ENCODE measurements at places on chromosomes 3 and 15.
A peak's percentile ranks its signal among the peaks of the same experiment; 100 is the strongest.

DNA sequence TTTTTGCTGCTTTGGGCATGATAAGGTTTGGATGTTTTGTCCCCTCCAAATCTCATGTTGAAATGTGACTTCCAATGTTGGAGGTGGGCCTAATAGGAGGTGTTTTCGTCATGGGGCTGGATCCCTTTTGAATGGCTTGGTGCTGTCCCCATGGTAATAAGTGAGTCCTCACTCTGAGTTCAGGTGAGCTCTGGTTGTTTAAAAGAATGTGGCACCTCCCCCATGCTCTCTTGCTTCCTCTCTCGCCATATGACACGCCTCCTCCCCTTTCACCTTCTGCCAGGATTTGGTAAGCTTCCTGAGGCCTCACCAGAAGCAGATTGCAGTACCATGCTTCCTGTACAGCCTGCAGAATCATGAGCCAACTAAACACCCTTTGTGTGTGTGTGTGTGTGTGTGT, 255.5 kb downstream of the EPHB1 start:
- DNase-seq, result no peak

DNA sequence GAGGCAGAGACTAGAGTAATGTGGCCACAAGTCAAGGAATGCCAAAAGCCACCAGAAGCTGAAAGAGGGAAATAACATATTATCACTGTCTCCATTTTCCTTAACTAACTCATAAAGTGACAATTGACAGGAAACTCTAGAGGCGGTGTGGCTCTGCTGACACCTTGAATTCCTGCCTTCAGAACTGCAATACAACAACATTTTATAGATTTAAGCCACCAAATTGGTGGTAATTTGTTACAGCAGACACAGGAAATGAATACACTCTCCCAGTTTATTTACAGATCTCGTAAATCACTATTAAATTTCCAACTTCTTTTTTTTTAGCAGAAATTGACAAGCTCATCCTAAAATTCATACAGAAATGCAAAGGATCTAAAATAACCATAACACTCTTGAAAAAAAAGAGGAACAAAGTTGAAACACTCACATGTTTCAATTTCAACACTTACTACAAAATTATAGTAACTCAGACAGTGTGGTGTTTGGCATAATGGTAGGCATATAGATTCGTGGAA, 449.9 kb downstream of the OTOL1 start:
- no peak for DNase-seq

- no peak for DNase-seq
Observed at GRCh38 chr3:139676632-139677387, 962 bp downstream of the NMNAT3 start.

DNA sequence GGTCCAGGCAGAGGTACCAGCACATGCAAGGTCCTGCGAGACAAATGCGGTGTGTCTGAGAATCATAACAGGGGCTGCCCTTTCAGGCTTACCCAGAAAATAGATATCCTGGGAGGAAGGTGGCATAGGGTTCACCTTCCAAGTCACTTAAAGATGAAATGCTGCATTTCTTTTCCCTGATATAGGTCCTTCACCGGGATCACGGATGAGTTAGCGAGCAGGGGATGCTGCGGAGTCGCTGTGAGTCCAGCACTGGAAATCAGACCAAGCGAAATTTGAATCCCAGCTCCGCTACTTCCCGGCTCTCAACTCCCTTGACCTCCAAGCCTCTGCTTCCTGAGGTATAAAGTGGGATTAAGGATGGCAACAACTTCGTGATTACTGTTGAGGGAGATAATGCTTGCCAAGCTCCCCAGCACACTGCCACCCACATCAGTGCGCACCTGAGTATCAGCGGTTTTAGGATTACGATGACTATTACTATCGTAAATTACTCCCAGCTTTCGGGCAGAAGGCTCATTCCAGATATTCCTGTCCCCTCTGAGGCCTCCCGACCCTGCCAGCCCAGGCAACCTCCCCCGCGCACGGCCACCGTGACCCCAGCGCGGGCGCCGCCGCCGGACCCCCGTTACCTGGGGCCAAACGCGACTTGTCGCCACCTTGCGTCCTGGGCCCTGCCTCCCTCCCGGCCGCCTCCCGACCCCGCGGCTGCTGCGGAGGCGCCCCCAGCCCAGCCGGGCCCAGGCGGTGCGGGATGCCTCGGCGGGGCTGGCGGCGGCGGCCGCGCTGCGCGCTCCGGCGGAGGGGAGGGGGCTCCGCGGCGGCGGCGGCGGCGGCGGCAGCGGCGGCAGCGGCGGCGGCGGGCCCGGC, 589 bp upstream of the GPR27 start:
- no peak for DNase-seq

DNA sequence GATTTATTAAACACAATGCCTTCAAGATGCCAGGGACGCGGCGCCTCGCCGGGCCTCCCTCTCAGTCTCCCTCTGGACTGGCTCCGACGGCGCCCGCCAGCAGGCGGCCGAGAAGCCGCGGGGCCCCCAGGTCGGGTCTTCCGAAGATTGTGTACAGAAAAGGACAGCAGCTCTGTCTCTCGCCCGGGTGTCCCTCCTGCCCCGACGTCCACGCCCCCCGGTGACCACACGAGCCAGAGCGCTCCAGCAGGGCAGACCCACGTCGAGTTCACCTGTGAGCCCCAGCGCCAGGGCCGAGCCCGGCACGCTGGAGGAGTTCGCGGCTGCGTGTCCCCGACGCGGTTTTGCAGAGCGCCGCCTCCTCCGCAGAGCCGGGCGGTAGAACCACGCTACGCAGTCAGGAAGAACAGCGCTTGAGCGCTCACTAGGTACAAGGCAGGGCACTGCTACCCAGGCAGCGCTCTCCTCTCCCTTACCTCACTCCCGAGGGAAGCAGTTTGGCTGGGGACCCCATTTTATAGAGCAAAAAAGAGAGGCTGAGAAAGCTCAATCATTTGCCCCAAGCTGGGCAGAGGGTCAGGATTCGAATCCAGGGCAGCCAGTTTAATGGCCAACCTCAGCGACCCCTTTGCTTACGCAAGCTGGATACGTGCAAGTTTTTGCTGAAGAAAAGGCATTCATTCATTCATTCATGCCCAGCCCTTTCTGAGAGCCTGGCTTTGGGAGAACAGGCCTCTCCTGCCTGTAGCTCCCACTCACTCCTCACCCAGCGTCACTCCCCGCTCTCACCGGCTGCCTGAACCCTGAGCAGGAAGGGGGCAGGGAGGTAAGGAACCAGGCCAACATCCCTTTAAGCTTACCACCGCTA, 3.0 kb upstream of the TLE3 start:
- DNase-seq, result peak; percentile 83

GRCh38 chr3:31724651-31725050, 191.9 kb downstream of the STT3B start:
- DNase-seq, result peak; percentile 7

- DNase-seq, result peak; percentile 57
Observed at GRCh38 chr3:197522881-197523441, 32.8 kb downstream of the BDH1 start.

- peak; percentile 11 for DNase-seq
Observed at GRCh38 chr3:168025076-168025475, 70.6 kb downstream of the GOLIM4 start.

GRCh38 chr15:27894645-27895044, 204.5 kb downstream of the OCA2 start:
- DNase-seq, result no peak

All from fibroblast of skin of right quadriceps (primary cell).